ENCODE measurements at places on chromosomes 5 and 9. TPM values are rescaled to one million over a fixed set of nuclear protein-coding genes. Genes with fewer than 3 reads are reported as not detected.
A peak's percentile ranks its signal among the peaks of the same experiment; 100 is the strongest.

GRCh38 chr5:16552666-16553343, 64.0 kb downstream of the RETREG1 start:
- DNase-seq, result peak; percentile 56

GRCh38 chr5:173675287-173675996, 59.0 kb upstream of the BOD1 start:
- DNase-seq, result no peak

DNA sequence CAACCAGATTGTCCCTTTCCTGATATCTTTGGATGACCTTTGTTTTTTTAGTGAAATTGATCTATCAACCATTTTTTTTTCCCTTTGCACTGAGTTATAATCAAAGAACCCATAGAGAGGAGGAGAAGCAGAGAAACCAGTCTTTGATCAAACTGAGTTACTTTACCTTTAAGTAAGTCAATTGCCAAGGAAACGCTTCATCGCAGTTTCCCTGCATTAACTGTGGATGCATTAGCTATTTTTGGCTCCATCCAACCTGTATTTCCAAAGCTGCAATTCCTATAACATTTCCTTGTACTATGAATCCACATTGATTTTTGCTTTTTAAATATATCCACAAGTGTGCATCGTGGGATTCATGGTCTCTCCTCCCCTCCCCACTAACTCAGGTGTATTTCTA, 268.1 kb downstream of the NTRK2 start:
- DNase-seq, result no peak

- DNase-seq, result no peak
Measured at GRCh38 chr9:136407911-136408310, 2.5 kb downstream of the ENTR1 start.

- DNase-seq, result no peak
Measured at GRCh38 chr5:115686051-115686737, 60.4 kb upstream of the TMED7 start.

- no peak for DNase-seq
Measured at GRCh38 chr5:172925336-172925948, 33.8 kb upstream of the RPL26L1 start.

Gene RASGEF1C
- 0.49 TPM for total RNA-seq

Gene NR6A1
- total RNA-seq, result 0.89 TPM

GRCh38 chr9:79040671-79041070, 531.1 kb upstream of the TLE4 start:
- DNase-seq, result no peak

DNA sequence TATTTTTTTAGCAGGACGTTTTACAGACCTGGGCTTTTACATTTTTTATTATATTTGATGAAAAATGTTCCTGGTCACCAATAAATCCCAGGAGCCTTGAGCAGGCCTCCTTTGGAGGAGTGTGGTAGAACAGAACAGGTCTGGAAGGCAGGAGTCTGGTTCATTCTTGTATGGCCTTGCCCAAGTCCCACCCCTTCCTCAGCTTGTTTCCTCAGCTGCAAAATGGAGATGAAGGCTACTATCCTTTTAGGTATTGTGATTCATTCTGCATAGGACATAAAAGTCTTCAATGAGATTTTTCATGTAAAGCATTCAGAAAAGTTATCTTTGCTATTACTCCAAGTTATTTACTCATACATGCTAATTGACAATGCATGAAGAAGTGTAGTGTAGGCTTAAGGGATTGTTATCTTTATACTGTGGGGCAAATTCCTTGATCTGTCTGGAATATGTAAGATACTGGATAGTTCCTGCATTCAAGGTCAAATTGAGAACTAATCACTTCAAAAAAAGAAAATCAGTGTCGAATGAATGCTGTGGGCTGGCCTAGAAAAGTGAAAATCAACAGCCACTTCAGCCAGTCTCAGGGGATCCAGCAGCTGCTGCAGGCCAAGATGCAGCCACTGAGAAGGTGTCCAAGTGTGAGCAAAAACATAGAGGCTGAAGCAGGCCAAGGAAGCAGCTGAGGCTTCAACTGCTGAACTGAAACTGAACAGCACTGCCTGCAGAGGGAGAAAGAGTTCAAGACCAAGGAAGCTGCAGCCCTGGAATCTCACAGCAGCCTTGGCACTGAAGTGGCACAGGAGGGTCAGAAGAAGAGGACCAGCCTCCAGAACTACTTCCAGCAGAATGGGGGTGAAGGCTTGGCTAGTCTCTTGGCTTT, 15.5 kb upstream of the SLC36A3 start:
- peak; percentile 15 for DNase-seq

DNA sequence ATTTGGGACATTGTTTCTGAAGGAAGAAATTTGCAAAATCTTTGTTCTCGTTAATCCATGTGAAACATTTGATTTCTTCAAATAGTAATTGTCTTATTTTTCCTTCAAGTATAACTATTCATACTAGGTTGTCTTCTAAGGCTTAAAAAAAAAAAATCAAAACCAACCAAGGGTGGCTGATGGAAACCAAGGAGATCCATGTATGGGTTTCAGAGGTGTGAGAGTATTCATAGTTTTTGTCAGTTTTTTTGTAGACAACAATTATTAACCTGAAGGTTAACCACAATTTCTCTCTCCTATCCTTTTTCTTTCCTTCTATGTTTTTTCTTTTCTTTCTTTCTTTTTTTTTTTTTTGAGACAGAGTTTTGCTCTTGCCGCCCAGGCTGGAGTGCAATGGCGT, 35.4 kb downstream of the KDM4C start:
- no peak for DNase-seq

- DNase-seq, result no peak
Measured at GRCh38 chr9:30505311-30505710, 1879.1 kb upstream of the ACO1 start.

GRCh38 chr9:98230789-98231188, 24.7 kb downstream of the TBC1D2 start:
- DNase-seq, result no peak

Gene RLN2
- not detected for total RNA-seq

- no peak for DNase-seq
Measured at GRCh38 chr9:131036529-131037334, 27.8 kb downstream of the LAMC3 start.

- DNase-seq, result no peak
Measured at GRCh38 chr5:65481171-65481581, 544 bp downstream of the ADAMTS6 start.

Gene AHRR
- total RNA-seq, result 3.7 TPM

- DNase-seq, result no peak
Measured at GRCh38 chr5:2514484-2514883, 237.0 kb downstream of the IRX2 start.

Gene RASGRF2
- 0.37 TPM for total RNA-seq

Gene FBXL17
- 11.5 TPM for total RNA-seq

DNA sequence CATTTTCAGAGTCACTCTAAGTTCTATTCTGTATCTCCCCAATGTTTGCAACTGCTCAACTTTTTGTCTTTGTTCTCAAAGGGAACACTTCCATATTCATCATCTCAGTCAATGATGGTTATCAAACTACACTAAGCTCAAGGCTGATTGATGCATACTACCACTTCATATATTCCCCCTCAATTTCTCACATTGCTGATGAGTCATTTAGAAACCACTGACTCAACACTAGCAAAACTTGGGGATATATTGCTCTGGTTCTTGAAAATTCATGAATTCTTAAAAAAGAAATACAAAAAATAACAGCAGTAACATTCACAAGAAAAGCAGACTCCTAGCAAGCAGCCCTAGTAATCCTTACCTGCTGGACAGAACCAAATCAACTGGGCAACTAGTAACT, 52.2 kb downstream of the ABHD17B start:
- no peak for DNase-seq

- DNase-seq, result no peak
Measured at GRCh38 chr5:402615-403359, 40.2 kb upstream of the EXOC3 start.

Gene TRPM3
- 1.1 TPM for total RNA-seq

DNA sequence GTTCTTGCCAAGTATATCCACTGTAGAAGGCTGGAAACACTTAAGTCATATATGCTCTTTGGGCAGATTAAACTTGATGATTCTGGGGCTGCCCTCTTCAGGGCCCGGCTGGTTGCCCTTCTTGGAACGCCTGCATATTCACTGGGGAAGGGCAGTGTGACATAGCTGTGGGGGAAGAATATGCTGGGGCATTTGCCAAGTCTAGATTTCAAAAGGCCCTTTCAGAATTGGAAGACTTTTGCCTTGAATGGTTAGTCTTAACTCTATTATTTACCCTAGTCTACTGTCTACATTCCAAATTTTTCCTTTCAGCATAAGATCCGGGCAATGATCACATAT, 161.2 kb upstream of the PITX1 start:
- DNase-seq, result no peak

DNA sequence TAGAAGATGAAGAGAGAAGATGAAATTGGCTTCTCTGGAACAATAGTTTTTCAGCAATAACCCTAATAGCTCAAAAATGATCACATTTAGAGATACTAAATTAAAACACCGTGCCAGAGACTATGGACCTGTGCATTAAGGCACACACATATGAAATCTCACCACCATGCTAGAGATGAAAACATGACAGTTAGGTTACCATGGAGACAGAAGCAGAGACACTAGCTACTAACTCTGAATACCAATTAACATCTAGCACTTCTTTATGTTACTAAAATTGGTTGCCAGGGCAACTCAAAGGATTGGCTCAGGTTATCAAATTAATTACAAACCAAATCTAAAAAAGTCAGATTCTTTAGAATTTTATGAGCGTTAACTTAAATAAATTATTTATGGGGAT, 337.7 kb downstream of the PLK2 start:
- DNase-seq, result no peak

GRCh38 chr5:72166070-72166979, 59.0 kb downstream of the MAP1B start:
- DNase-seq, result no peak

DNA sequence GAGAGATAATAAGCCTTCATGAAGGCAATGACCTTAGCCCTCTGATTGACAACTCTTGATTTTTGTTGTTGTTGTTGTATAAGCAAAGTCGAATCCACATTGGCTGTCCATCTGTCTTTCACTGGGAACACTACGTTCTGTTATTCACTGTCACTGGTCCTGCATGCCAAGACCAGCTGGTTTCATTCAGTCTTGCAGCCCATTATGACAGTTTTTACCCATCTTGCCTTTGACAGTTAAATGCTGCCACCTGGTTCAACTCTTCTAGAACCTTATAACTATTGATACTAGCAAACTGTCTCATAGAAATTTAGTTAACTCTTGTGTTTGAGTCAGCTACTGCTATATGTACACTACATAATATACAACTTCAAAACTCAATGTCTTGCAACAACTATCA, 382.3 kb upstream of the CDH10 start:
- no peak for DNase-seq

Gene TMEFF1
- total RNA-seq, result 0.42 TPM

Gene ROPN1L
- total RNA-seq, result 0.35 TPM

DNA sequence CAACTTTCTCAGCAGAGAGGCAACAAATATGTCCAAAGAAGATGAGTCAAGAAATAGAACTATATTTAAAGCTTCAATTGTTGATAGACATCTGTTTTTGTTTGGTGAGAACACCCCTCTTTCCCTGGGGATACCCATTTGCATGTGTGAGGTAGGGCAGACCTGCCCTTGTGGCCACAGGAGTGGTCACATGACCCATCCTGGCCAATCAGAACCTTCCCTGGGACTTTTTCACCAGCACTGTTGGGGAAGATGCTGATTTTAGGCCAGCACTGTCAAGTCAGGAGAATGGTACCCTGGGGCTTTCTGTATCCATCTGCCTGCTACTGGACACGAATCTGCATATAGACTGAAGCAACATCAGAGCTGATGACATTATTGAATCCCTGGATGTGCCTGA, 211.2 kb downstream of the CDK5RAP2 start:
- DNase-seq, result no peak

- DNase-seq, result no peak
Measured at GRCh38 chr9:124639637-124640036, 131.5 kb downstream of the NR6A1 start.

Gene GADD45G
- 3.8 TPM for total RNA-seq

Gene SV2C
- not detected for total RNA-seq

Gene FGF18
- total RNA-seq, result not detected
